CD4-positive, alpha-beta T cell treated with Interleukin-6 for 4 hours (primary cell): ENCODE measurements at places on chromosomes 7 and 10.

DNA sequence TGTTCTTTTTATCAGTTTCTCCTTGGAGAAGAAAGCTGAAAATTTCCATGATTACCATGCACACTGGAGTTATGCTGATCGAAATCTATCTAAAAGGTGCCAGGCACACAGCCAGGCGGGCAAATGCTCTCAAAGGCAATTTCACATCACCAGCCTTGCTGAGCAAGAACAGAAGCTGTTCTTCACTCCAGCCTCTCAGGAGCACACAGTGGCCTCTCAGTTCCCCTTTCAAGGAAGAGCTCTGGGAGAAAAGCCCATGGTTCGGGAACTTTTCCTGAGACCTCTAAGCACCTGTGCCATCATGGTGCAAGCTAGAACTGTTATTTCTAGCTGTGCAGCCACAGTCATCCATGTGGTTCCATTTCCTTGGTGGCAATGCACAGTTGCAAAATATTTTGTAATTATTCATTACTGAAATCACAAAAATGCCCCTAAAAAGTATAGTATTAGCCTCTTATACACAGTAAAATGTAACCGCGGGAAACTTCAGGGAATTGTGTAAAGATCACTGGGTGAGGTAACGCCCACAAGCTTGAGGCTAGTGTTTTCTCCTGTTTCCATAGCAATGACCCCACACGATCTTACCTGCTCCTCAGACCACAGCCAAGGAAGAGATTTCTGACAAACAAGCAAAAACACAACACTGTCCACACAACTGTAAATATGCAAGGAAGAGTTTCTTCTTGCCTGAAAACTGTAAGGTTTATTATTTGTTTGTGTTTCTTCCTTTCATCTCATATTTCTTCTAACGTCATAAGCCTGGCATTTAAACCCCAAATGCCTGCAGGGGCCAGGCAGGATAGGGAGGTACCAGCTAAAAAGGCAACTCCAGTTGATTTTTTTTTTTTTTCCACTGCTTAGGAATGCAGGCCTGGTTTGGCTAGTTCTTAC is 121.2 kb downstream of the FAM107B start:
- DNase-seq: peak; percentile 19

- no peak for DNase-seq
Measured at GRCh38 chr7:51101111-51101757, 215.4 kb downstream of the COBL start.

DNA sequence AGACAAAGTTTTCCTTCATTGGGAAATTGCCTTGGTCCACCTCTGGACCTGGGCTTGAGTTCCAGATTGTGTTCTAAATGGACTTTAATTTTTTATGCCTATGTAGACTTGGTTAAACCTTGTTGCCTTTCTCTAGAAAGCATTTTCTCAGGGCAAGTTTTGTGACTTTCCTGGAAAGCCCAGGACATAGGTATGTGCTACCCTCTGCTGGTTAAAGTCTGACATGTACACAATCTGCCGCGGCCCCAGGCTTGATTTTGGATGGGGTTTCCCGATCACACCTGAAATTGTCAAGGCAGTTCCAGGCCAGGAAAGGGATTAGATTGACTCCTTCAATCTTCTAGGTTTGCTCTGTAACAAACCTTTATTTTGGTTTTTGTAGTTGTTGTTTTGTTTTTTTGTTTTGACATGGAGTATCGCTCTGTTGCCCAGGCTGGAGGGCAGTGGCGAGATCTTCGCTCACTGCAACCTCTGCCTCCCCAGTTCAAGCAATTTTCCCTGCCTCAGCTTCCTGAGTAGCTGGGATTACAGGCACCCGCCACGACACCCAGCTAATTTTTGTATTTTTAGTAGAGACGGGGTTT is 14.1 kb upstream of the AKR1B10 start:
- DNase-seq: peak; percentile 25

DNA sequence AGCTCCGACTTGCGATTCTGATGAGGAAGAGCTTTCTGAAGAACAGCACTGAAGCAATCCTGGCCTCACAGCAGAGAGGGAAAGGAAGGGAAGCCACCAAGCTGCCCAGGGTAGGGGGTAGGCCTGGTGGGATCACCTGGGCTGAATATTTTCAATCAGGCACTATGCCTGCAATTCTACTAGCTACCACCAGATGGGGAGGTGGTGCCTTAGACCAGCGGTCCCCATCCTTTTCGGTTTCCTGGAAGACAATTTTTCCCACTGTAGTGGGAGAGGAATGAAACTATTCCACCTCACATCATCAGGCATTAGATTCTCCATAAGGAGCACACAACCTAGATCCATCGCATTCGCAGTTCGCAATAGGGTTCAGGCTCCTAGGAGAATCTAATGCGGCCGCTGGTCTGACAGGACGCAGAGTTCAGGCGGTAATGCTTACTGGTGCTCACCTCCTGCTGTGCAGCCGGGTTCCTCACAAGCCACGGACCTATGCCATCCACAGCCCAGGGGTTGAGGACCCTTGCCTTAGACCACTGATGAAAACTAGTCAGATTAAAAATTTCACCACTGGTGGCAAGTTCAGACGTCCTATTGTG is 2.7 kb downstream of the LRRC20 start:
- peak; percentile 24 for DNase-seq

- DNase-seq: no peak
Measured at GRCh38 chr10:23422003-23422411, 16.9 kb upstream of the OTUD1 start.

GRCh38 chr10:122849900-122850605 is 4.4 kb upstream of the CUZD1 start:
- no peak for DNase-seq

GRCh38 chr10:69479240-69480067 is 28.2 kb downstream of the TSPAN15 start:
- no peak for DNase-seq

DNA sequence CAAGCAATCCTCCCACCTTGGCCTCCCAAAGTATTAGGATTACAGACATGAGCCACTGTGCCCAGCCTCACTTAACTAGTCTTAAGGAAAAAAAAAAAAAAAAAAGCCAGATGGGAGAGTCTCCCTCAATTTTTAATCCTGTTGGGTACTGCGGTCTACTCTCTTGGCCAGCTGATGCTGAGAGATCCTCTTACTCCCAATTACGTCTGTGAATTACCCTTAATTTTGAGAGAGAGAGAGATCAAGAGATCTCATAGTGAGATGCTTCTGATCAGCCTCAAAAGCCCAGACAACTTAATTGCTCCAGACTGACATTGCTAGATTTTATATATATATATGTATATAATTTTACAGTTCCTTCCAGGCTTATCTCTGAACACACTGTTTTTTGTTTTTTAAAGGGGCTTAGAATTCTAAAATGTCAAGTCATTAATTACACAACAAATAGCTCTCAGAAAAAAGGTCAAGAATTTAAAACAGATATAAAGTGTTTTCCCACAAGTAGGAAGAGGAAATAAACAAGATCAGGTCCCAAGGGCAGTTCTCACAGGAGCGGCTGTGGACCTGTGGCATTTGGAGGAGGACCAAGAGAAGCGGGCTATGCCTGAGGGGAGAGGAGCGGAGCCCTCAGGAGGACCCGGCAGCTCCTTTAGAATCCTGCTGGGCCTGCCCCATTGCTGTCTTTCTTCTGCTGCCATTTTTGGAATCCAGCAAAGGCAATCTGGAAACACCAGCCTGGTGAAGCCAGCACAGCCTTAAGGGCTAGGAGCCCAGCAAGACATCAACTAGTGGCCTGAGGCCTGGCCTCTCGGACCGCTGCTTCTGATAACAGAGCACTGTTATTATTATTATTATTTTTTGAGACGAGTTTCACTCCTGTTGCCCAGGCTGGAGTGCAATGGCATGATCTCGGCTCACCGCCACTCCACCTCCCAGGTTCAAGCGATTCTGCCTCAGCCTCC is 30.1 kb downstream of the DENND2A start:
- DNase-seq: no peak

DNA sequence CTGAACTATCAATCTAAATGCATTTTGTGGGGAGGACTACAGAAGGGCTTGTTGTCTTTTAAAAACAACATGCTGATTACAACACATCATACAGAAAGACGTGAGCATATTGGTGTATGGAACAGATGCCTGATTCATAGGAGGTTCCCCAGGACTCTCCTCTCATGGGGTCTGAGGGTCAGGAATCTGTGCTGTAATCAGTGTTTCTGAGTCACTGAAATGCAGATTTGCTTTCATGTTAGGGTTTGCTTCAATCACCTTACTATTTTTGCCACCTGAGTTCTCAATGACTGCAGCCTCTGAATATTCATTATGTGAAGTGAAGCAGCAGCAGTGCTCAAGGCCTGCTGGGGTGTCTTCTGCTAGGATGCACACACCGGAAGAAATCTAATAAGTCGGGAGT is 550 bp upstream of the ANK3 start:
- DNase-seq: no peak

DNA sequence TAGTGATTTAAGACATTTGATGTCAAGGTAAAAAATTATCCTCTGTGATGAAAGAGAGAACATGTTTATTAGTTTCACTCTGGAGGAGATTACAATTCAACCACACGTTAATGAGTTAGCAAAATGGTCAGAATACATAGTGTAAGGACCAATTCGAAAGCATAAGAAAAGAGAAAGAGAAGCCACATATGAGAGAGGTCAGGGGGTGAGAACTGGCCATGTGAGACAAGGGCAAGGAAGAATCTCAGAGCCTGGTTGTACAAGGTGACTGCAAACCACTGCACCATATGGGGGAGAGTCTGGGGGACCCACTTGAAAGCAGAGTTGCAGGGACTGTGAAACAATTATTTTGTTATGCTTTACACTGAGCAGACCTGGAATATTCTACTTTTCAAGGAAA is 27.7 kb upstream of the BET1 start:
- no peak for DNase-seq

DNA sequence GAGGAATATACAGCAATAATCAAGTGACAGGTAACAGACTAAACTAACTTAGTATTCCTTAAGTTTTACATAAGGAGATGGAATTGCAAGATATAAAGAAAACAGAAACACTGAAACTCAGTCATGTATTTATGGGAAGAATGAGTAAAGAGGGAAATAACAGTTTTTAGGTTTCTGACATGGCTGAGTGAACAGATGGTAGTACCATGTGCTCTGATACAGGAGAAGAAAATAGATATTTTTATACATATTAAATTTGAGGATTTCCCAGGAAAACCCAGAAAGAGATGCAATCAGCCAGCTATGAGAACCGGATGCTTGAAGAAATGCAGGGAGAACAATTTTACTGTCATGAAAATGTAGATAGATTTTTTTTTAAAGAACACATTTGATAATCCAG is 669.5 kb upstream of the GRM3 start:
- DNase-seq: no peak

GRCh38 chr7:21454906-21455305 is 27.0 kb downstream of the SP4 start:
- DNase-seq: no peak

DNA sequence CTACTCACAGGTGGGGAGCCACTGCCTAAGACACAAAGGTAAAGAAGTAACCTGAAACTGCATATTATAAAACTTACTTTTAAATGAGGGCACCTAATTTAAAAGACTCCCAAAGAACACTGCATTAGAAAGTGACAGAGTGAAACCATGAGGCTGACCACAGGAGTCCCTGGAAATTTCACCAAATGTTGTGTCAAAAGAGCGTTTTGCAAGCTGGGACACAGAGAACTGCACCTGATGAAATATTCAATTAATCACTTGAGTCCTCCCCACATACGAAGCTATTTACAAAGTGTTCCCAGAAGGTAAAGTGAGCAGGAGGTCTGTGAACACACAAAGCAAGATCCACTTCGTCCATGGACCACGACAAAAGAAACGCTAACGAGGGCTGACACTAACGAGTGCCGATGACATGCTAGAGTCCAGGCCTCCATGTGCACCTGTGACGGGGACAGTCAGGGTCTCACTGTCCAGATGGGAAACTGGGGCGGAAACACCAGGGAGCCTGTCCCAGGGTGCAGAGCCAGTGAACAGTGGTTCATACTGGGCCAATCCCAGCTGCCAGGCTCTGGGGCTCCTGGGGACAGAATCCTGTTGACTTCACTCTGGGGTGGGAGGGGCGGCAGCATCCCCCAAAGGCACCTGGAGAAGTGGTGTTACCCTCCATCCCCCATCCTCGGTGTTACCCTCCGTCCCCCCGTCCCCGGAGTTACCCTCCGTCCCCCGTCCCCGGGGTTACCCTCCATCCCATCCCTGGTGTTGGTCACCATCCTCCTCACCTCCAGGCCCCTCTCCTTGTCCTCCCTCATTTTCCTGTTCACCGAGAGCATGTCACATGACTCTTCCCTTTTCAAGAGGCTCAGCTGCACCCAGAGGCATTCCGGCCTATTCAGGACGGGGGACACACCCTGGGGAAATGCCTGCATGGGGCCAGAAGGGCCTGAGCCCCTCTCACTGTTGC is 63.4 kb downstream of the DIP2C start:
- DNase-seq: no peak

DNA sequence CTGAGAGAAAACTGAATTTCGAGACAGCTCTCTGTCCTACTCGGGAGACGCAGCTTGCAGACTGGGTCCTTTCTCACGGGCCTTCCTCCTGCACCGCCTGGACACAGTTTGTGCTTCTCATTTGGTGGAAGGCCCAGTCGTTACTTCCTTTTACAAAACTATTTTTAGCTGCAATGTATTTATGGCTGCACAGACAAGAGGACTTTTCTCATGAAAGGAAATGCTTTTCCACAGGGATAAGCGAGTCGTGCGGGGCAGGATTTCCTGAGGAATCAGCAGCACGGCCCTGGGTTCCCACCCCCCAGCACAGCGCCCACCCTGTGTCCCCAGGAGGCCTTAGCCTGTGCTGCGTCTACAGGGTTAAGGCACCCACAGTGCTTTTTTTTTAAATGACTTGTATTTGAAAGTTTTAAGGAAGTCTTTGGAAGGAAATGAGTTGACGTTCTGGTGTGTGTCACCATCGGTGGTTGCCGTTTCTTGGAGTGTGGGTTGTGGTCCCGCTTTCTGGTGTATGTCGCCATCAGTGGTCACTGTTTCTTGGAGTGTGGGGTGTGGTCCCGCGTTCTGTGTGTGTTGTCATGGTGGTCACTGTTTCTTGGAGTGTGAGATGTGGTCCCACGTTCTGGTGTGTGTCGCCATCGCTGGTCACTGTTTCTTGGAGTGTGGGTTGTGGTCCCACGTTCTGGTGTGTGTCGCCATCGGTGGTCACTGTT is 50.9 kb downstream of the INPP5A start:
- no peak for DNase-seq

GRCh38 chr10:120969219-120969645 is 118.1 kb downstream of the WDR11 start:
- no peak for DNase-seq

DNA sequence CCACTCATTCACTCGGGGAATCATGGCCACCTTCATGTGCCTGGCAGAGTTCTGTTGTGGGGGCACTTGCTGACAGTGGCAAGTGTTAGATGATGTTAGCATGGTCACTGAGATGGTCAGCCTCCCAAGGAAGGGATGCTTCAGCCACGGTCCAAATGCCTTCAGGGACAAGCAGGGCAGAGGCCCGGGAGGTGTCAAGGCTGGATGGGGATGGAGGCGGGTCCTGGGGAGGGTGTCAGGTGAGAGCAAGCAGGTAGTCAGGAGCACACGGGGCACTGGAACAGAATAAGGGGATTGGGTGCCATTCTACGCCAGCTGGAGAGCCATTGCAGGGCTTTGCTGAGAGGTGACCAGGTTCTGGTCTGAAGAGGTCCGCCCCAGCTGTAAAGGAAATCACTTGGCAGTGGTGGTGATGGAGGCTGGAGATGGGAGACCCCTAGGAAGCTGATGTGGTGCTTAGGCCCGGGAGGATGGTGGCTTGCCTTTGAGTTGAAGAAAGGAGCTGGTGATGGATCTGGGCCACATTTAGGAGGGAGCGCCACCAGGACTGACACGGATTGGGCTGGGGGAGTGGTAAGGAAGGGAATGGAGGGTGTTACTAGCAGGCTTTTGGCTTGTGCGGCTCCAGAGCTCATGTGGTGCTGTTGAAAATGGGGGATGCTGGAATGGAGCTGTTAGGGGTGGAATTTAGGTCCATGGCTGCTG is 24.1 kb downstream of the AGAP3 start:
- no peak for DNase-seq
